ENCODE measurements at places on chromosomes 2 and 18.

- no peak for DNase-seq
Measured at GRCh38 chr2:55865096-55865835, 58.3 kb downstream of the EFEMP1 start.

DNA sequence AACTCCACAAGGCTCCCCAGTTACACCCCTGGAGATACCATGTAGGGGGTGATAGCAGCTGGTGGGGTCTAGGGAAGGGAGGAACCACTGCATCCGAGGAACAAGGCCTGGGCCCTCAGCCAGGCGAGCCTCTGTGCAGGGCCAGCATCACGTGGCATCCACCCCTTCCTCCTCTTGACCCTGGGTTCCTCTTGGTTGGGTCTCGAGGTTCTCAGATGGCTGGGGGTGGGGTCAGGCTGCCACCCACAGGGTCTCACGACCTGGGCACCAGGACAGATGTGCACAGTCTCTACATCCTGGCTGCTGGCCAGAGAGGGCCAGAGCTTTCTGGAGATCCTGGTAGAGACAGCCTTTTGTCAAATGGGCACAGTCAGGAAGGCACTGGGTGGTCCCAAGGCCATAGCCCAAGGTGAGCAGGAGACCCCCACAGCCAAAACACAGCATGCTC is 10.4 kb downstream of the HS6ST1 start:
- no peak for DNase-seq

DNA sequence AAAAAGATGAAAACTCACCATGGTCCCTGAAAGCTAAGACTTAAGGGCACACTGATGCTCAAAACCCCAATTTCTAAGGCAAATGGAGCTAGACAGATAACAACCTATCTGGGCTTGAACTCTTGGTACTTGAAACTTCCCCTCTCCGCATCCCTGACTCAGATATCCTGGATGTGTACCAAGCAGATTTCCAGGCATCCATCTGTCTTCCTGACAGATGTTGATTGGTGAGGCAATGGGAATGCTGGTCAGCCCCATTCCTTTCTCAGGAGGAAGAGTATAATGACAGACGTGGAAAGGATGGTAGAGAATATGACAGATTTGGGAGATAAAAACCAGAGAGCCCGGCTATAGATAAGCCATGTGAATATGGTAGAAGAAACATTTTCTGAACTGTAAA is 69.2 kb downstream of the ADD2 start:
- no peak for DNase-seq

GRCh38 chr2:233061591-233062450 is 1.7 kb downstream of the INPP5D start:
- DNase-seq = peak; percentile 50

GRCh38 chr18:74040459-74041332 is 106.9 kb downstream of the FBXO15 start:
- no peak for DNase-seq

- DNase-seq = no peak
Measured at GRCh38 chr18:27645929-27646328, 460.8 kb upstream of the CHST9 start.

DNA sequence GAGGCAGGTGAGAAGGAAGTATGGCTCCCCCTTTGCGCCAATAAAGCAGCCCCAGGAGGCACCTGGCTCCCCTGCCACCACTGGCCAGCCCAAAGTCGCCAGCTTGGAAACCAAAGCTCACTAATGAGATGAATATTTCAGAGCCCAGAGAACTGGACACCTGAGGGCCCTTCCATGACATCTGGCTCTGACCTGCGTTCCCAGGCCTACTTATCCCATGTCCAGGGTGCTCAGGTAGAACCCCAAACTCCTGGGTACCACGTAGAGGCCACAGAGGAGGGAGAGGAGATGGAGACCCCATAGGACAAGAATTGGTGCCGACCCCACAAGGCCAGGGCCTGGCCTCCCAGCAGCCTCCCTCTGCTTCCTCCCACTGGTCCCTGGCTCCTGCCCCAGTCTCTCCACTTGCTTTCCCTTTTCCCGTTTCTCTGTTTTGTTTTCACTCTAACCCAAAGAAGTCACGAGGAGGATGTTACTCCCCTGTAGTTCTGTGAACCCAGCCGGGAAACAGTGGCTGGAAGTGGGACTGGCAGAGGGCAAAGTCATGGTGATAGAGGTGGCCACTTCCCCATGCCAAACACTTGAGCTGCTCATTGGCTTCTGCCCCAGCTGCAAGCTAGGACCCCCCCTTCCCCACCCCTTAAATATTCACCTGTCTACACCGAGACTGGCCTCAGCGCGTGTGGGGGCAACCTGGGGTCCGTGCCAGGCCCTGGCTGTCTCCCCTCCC is 820 bp downstream of the TMBIM1 start:
- DNase-seq = no peak

- DNase-seq = no peak
Measured at GRCh38 chr18:33146014-33146413, 294.5 kb downstream of the CCDC178 start.

DNA sequence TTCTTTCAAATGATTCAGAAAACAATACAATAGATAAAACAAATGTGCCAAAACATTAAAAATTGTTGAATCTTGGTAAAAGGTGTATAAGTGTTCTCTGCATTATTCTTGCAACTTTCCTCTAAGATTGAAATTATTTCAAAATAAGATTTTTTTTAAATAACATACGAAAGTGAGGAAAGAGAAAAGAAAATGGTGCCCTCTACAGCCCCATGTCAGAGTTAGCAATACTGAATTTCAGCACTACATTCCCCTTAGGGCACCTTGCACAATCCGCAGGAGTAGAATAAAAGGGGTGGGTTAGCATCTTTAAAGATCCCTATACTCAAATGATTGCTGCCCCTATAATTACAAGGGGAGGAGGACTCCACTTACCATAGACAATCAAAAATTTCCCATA is 433.7 kb downstream of the BCL11A start:
- DNase-seq = no peak

DNA sequence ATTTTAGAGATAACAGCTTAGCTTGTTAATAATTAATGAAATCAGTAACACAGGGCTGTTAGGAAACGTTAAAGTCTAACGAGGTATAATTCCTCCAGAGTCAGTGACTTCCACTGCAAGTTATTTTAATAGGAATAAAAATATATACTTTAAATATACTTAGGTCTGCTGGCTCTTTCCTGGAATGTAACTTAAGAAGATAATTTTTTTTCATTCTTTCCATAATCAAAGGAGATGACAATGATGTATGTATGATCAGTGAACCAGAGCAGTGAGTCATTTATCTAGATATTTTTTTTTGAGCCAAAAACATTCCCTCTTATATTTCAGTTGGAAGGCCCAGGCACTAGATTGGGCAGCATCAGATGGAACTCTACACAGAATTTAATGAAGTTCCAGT is 104.2 kb upstream of the LYPD1 start:
- no peak for DNase-seq

DNA sequence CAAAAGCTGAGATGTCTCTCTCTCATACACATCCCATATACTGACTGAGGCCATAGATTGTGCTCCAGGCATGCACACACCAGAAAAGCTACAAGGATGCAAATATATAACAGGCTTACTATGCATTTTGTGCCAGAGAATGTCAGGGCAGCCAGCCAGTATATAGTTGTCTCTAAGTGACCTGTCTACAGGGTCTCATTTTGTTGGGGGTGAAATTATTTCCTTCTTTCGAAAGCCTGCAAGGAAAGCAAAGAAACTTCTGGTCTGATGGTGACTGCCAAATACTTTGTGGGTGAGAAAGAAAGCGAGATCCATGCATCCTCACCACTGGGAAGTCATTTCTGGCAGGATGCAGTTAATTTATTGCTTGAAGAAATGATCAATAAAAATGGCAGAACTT is 70.2 kb downstream of the CDCA7 start:
- DNase-seq = no peak

GRCh38 chr2:223469270-223470046 is 132.7 kb downstream of the SCG2 start:
- no peak for DNase-seq

DNA sequence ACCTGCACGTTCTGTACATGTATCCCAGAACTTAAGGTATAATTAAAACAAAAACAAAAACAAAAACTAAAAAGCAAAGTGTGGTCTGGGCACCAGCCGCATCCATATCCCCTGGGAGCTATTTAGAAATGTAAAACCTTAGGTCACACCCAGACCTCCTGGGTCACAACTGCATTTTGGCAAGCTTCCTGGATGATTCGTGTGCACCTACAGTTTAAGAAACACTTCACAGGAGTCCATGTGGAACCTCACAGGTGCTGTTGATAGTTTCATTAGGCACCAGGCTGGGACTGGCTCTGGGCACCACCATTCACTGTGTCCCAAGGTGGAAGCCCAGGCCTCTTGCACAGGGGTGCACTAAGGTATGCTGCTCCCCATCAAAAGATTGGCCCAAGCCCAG is 103.6 kb upstream of the BOD1L2 start:
- no peak for DNase-seq

- no peak for DNase-seq
Measured at GRCh38 chr2:226122041-226122440, 677.6 kb downstream of the IRS1 start.

DNA sequence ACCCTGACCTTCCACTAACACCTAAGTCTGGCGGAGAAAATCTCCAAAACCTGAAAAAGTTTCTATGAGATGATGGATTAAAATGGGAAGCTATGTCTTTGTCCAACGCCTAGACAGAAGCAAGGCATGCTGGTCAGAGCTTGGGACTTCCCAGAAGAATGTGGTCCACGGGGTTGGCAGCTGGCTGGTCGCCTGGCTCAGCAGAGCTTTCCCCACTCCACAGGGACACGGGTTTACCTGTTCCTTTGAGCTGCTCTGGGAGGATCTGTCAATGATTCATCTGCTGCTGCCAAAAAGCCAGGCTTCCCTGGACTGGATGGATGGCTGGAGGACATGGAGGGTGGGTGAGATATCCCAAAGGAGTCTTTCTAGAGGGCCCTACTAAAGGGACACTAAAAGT is 10.8 kb downstream of the MBOAT2 start:
- no peak for DNase-seq

DNA sequence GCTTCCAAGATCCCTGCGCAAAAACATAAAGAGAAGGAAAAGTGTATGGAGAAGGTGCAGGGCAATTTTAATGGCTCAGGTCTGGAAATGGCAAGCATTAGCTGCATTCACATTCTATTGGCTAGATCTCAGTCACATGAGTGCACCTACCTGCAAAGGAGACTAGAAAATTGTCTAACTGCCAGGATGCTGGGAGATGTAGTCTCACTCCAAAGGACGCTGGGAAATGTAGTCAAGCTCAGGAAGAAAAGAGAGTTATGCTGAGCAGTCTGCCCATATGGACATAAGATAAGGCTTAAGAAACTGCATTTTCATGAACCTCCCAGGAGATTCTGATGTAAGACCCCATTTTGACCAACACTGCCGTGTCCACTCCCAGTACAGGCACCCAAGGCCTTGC is 9.5 kb upstream of the KLHL29 start:
- no peak for DNase-seq

- DNase-seq = no peak
Measured at GRCh38 chr2:81206216-81206615, 901.7 kb upstream of the LRRTM1 start.

DNA sequence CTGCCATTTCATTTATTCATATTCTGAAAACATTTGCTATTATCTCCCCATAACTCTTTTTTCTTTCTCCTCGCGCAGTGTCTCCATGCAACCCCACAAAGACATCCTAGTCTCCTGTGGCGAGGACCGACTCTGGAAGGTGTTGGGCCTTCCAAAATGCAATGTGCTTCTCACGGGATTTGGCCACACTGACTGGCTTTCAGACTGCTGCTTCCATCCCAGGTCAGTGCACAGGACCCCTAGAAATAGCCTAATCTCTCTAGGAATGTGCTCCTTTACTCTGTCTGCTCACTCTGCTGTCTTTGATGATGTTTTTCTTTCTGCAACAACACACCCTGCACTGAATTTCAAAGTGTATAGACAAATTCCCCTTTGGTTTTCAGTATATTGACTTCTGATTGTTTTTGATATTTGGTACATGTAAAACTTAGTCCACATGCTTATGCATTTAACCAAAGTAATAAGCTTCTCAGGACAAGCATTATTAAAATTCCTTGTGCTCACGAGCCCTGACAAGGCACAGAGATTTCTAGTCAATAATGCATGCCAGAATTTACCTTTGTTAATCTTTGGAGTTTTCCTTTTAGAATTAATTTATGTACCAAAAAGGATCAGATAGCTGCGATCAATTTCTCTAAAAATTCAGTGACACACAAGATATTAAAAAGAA is 548.3 kb upstream of the VWC2L start:
- DNase-seq = no peak

DNA sequence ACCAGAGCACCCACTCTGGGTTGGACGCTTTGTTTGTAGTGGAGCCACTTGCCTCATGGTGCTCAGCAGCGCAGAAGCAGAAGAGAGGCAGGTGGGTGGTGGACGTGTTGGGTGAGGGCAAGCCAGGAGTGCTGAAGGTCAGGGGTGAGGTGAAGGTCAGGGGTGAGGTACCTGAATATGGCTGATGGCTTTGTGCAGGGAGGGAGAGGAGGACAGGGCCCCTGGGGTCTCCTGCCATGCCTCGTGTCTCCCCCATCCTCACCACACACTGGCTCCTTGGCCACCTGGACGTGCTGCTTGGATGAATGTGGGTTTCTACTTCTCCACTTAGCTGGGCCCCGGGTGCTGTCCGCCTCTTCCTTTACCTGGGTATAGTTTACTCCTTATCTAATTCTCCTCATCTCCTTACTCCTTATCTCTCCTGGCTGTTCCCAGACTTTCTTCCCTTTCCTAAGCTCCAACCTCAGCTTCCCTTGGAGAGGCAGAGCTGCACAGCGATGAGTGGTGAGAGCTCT is 68.1 kb downstream of the DYSF start:
- no peak for DNase-seq

DNA sequence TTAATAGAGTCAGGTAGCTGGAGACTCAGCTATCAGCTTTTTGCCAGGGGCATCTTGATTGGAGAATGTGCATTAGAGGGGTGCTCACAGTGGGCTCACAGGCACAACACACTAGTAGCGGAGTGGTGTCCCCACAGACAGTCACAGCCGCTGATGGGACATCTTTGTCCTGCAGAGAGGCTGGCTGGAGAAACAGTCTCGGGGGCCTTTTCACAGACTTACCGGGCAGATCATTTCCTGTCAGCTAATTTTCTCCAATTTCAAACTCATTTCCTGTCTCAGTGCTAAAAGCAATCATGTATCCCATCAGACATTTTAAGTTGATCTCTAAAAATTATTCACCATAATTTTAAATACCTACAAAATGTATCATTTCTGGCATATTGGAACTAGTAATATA is 562.6 kb downstream of the DCDC2C start:
- DNase-seq = no peak

GRCh38 chr2:143796051-143796450 is 666.8 kb downstream of the ARHGAP15 start:
- no peak for DNase-seq

GRCh38 chr2:224436634-224437033 is 34.7 kb upstream of the FAM124B start:
- DNase-seq = no peak

GRCh38 chr18:76405681-76406356 is 89.2 kb downstream of the ZNF516 start:
- DNase-seq = peak; percentile 67
